Ecto neural progenitor cell (in vitro differentiated cells): ENCODE measurements at places on chromosomes 13 and 19.

DNA sequence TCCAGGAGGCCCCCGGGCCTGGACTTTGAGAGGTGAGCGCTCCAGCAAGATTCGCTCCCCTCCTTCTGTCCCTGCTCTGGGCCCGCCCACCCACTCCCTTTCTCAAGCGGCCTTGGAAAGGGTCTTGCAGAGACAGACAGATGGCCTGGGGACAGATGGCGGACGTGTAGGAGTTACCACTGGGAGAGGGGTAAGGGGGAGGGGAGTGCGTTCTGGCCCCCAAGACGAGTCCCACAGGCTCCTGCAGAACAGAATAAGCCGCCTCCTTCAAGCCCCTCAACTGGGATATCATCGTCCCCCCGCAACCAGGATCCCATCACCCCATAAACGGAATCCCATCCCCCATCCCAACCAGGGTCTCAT, 3.6 kb upstream of the TNFAIP8L1 start:
- no peak for DNase-seq

- no peak for DNase-seq
Observed at GRCh38 chr19:49689133-49690078, at the start of gene ADM5. Gene ADM5, plus strand, starts transcription at chr19:49689594. Its CDS starts 244 bp downstream, at chr19:49689838.

- DNase-seq: no peak
Observed at GRCh38 chr13:93881411-93881810, 598.1 kb downstream of the DCT start.

DNA sequence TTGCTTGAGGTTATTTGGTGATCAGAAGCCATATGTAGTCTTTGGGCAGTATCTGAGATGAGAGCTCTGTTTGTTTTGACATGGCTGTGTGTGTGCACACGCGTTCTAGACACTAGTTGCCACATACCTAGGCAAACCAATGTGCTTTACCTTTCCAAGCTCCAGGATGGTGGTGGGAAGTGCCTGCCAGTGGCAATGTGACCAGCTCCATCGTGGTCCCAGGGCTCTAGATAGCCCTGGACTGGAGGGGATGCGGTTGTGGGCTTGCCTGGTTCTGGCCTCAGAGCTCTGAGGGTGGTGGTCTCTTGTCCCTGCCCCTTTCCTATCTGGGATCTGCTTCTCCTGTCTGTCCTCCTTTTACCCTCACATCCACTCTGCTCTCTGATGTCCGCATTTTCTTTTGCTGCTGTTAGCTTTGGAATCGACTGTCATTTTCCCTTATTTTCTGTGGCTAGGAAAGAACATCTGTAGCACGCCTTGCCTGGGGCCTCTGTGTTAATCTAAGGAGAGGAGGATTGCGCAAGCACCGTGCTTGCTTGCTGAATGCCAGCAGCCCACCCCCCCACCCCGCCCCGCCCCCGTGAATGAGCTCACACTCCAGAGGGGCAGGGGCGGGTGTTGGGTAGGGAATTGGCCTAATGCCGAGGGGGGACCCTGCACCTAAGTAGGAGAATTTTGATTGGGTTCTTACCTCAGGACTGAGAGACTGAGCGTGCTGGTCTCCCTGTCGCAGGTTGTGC, 89.5 kb downstream of the ARHGEF7 start:
- no peak for DNase-seq

DNA sequence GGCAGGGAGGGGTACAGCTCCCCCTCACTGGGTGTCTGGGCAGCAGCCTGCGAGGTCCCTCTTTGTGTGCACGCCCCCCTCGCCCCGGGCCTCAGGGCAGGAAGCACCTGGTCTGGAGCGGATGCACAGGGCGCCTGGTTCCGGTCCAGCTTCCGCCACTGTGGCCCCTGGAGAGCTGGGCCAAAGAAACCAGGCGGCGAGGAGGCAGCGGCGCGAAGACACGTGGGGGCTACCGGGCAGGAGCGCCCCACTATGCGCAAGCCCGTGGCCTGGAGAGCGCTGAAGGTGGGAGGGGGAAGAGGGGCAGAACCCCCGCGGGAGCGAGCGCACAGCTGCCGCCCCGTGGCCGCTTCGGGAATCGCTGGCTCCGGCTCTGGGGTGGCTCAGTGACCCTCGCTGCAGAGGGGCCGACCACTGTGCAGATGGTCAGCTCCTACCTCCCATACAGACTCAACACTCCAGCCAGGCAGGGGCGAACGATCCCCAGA, 1.7 kb upstream of the LYL1 start:
- DNase-seq: peak; percentile 77

DNA sequence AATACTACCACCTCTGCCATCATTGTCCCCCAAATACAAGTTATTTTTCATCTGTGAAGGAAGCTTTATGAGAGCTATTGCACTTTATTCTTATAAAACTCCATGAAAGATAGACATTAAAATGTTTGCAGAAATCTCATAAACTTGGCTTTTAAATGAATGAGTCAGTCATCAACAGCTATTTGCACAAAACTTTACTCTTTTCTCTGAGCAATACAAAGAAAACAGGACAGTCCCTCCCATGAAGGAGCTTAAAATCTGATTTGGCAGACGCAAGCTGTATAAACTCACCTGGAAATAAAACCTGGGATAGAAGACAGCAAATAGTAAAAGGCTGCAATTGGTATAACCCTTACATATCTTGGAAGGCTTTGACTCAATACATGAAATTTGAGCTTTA, 16.6 kb upstream of the RCBTB1 start:
- DNase-seq: no peak
